ENCODE measurements at places on chromosomes 11 and 22.

DNA sequence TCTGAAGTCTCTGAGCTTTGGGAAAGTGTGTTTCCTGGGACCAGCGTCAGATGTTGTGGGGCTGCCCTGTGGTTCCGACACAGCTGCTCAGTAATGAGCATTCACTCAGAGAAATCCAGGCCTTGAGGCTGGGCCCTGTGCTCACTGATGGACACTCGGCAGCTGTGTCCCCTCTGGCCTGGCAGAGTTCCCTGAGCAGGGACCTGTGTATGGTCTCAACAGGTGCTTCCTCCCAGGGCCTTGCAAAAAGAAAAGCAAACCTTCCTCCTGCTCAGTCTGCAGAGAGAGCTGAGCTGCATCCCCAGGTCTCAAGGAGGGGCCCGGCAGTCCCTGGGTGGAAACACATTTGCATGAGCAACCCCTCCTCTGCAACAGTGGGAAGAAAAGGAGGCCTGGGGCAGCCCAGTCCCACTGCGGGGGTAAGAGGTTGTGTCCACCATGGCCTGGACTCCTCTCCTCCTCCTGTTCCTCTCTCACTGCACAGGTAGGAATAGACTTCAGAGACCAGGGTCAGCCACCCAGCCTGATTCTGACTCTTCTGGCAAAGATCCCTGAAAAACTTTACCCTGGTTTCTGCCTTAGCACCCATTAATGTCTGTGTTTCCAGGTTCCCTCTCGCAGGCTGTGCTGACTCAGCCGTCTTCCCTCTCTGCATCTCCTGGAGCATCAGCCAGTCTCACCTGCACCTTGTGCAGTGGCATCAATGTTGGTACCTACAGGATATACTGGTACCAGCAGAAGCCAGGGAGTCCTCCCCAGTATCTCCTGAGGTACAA is 131.2 kb downstream of the VPREB1 start:
- no peak for DNase-seq

GRCh38 chr22:36761553-36762240 is 14.2 kb downstream of the IFT27 start:
- DNase-seq, result no peak

- DNase-seq, result no peak
These were observed 11.8 kb upstream of the ACY3 start for GRCh38 chr11:67662142-67662834.

GRCh38 chr22:17787716-17788330 is 13.6 kb upstream of the BID start:
- DNase-seq, result no peak

- DNase-seq, result no peak
These were observed 91.1 kb downstream of the STIM1 start for GRCh38 chr11:3946455-3947017.

- no peak for DNase-seq
These were observed 480 bp upstream of the MTMR2 start for GRCh38 chr11:95924414-95924760.

GRCh38 chr11:102361086-102362031 is 14.3 kb downstream of the BIRC2 start:
- no peak for DNase-seq

- DNase-seq, result no peak
These were observed 555 bp downstream of the TP53I11 start for GRCh38 chr11:44950031-44950624.

GRCh38 chr11:47111318-47111804 is 65.3 kb downstream of the ARFGAP2 start:
- peak; percentile 26 for DNase-seq

- DNase-seq, result peak; percentile 16
These were observed 920 bp downstream of the TMEM132A start for GRCh38 chr11:60924906-60925853.

GRCh38 chr11:105000167-105000566 is 22.8 kb downstream of the CASP5 start:
- DNase-seq, result peak; percentile 8

DNA sequence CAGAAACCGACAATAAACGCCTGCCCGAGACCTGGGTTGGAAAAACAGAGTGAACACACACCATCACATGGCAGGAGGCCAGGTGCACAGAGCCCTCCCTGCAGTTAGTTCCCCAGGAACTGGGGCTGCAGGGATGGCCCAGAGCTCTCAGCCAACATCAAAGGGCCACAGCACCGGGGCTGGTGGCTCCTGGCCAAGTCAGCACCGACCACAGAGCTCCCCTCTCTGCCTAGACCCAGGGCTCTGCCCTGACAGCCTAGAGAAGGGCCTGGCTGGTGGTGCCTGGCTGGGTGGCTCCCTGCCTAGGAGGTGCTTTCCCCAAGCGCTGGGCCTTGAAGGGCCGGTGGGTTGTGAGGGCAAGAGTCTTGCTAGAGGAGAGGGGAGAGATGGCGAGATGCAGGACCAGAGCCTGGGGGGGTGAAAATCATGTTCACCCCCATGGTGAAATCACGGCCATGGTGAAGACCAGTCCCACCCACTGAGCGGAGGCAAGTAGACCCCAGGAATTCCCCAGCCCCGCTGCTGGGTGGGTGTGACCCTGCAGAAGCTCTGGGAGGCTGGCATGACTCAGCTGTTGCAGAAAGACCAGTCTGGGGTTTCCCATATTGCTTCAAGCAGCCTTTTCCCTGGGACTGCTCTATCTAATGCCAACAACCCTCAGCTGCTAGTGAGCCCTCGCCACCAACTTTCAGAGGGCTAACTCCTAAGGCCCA is 7.2 kb upstream of the BID start:
- DNase-seq, result no peak

DNA sequence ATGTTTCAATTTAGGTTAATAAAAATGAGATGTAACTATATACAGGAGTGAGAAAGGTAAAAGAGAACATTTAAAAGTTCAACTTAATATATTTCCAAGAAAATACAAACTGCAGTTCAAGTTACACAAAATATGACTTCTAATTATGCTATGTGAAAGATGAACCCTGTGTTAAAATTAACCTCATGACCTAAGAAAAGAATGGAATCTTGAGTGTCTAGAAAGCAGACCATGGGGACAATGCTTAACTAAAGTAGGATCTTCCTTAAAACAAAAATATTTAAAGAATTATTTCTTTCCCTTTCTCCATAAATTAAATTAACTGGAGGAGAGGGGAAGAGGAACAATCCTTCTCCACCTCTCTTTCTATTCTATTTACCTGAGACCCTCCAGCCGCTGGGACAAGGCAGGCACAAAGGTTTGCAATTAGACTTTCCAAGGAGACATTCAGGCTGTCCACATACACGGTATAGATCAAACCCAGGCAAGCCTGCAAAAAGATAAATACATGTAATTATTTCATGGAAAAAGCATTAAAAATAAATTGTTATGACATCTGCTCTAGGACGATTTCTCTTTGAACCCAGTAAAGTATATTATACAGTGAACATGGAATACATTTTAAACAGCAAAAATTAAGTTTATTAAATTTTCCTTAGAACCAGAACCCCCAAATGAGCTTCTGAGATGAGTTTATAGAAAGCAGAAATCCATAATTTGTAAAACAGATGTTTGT is 264.5 kb downstream of the SBF2 start:
- no peak for DNase-seq

- no peak for DNase-seq
These were observed 102.9 kb upstream of the FGF3 start for GRCh38 chr11:69922015-69922595.

DNA sequence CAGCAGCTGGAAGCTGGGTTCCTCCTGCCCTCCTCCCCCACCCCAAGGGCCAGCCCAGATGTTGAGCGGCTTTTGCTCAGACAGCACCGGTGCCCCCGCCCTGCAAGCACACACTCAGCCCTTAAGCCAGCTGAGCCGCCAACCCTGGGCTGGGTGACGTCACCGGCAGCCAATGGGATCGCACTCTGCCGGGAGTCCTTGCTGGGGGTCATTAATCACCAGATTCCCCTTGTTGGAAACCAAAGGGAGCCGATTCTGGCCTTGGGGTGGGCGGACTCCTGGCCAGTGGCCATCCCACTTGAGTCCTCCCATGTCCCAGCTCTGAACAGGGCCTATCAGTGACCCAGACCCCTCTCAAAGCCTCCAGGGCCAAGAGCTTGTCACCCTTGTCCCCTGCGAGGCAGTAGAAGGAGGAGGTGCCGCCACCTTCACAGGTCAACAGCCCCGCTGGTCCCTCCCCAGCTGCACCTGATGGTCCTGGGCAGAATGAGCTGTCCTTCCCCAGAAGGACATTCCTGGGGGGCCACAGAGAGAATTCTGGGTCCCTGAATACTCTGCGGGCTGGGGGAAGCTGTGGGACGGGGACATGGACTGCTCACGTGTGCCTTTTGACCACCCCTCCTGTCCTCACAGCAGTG is 7.4 kb downstream of the DUSP8 start:
- no peak for DNase-seq

GRCh38 chr11:13972043-13972910 is 9.8 kb downstream of the SPON1 start:
- DNase-seq, result no peak

- DNase-seq, result peak; percentile 56
These were observed 497 bp upstream of the SYT12 start for GRCh38 chr11:67022341-67022933.

GRCh38 chr11:124841201-124841600 is 24.0 kb upstream of the ROBO3 start:
- DNase-seq, result no peak

DNA sequence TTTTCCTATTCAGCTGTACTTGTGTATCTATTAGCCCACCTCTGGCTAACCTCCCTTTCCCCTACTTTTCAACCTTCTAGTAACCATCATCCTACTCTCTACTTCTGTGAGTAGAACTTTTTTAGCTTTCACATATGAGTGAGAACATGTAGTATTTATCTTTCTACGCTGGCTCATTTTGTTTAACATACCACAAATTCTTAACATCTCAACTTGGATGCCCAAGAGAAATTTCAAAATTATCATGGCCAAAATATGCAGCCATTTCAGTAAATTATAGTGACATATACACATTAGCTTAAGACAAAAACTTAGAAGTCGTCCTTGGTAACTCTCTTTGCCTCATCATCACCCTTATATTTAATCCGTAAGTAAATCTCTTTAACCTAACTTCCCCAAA is 34.7 kb downstream of the LUZP2 start:
- DNase-seq, result no peak

GRCh38 chr22:22376352-22376706 is 131.7 kb downstream of the VPREB1 start:
- no peak for DNase-seq

DNA sequence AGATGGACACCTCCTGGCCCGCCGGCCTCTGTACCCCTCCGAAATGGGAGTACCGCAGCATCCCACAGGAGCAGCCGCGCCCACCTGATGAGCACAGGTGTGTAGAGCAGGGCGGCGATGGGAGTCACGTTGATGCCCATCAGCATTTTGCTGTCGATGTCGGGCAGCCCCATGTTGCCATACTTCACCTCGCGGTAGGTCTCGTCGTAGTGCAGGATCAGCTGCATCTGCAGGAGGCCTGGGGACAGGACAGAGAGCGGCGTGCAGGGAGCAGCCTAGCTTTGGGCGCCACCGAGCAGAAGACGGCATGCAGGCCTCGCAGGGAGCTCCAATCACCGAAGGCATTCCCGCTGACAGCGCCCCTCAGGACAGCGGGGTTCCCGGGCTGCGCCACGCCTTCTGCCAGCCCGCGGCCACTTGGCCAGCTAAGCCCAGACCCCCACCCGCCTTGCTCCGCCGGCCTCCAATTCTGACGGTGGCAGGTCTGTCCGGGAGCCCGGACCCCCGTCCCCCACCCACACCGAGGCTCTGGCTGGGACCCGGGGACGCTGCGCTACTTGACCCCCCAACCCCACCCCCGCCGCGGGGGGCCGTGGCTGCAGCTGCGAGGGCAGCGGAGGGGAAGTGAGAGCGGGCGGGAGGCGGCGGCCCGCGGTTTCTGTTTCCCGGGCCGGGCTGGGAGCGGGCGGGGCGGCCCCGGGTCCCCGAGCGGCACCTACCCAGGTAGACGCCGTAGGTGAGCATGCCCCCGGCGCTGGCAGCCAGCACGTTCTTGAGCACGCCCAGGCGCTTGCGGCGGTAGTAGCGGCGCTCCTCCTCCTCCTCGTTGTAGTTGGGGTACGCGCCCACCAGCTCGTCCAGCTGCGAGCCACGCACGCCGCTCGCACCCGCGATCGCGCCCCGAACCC is 705 bp downstream of the UNC93B1 start:
- peak; percentile 13 for DNase-seq

GRCh38 chr11:111675891-111676290 is 73.6 kb downstream of the SIK2 start:
- no peak for DNase-seq

- peak; percentile 86 for DNase-seq
These were observed 548.7 kb upstream of the CADM1 start for GRCh38 chr11:116052603-116053547.

DNA sequence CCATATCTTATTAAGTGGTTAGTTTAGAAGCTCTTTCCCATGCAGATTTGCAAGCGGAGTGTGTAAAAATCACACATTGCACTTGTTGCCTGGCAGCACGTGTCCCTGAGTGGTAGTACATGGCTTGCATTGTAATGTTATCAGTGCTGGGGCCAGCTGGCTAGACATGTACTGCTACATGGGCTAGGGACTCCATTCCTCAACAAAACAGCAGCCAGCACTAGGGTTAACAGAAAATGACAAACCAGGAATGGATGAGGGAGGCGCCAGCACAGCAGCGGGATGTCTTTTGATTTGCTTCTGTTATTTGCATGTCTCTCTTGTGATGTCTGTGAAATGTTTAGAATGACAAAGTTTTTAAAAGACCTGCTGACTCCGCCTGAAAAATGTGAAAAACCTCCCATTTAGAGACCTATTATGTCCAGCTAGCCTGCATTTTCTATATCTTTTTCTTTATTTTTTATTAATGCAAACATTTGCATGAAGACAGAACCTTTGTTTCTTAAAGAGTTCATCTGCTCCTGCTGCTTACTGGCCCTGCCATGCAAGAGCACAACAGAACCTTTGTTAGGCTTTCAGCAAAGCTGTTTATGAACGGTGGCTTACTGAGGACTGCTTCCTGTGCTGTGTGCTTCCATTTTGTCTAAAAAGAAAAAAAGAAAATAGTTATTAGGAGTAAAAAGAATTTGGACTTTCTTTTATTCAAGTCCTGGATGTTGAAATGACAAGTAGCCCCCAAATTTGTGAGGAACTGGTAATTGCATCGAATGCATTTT is 40.7 kb downstream of the CSTPP1 start:
- no peak for DNase-seq

GRCh38 chr11:44571871-44572270 is 6.4 kb downstream of the CD82 start:
- no peak for DNase-seq

GRCh38 chr11:22465620-22466019 is 127.4 kb downstream of the SLC17A6 start:
- DNase-seq, result no peak

DNA sequence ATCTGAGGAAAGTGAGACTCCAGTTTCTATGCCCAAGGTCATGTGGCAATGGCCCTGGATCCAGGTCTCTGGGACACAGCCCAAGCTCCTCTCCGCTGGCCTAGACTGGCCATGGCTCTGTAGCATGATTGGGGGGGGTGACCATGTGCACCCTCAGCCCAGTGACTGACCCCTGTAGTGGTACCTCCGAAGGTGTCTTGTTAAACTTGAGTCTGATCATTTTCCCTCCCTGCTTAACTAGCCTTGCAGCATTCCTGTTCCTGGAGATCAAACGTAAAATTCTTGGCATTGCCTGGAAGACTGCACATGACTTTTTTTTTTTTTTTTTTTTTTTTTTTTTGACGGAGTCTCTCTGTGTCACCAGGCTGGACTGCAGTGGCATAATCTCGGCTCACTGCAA is 1116.0 kb downstream of the TBC1D22A start:
- no peak for DNase-seq

All from NCI-H2081 (cell line).